Breast epithelium (tissue), 4 donors: ENCODE measurements at places on chromosomes 5 and 9. TPM values are rescaled to one million over a fixed set of nuclear protein-coding genes. Genes with fewer than 3 reads are reported as not detected.

SLC25A2 gene
- 2.0 TPM for total RNA-seq

ZBTB34 gene
- total RNA-seq: 12.2 TPM

FBXL7 gene
- 17.3 TPM for total RNA-seq

CCDC69 gene
- total RNA-seq: 97.0 TPM
